ENCODE measurements at places on chromosomes 11 and 22.

DNA sequence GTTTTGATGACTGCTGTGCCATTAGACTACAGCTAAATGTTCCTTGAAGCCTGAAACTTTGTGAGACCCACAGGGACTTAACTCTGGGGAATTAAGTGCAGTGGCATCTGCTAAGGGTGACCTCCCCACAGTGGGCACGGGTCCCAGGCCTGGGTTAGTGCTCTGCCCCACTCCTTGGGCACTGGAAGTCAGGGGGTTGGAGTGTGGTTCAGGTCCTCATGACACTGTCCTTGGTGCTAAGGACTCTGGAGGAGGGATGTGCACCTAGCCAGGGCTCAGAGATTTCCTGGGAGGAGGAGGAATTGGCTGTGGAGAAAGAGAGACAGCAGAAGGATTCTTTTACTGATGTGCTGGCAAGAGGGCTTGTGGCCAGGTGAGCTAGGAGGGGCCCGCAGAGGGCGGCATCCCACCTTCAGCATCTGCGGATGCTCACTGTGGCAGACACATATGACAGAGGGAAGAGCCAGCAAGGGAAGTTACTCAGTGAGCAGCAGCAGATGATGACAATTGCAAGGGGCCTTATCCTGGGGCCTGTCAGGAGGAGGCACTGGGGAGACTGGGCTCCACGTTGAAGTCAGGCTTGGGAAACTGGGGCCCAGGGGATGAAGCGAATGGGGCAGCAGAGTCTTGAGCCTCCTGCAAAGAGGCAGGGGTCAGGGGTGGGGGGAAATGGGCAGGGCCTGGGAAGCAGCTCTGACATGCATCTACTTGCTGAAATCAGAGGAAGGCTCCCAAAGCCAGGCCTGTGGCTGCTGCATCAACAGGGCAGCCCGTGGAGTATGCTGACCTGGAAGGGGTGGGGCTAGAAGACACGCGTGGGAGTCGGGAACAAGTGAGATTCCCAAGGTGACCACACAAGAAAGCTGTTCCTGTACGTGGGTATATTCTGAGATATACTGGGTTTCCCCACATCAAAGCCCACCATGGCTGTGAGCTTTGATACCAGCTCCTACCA lies 144.0 kb downstream of the MPPED1 start:
- no peak for DNase-seq

GRCh38 chr22:23764899-23765881 lies 2.4 kb downstream of the C22orf15 start:
- DNase-seq: no peak

DNA sequence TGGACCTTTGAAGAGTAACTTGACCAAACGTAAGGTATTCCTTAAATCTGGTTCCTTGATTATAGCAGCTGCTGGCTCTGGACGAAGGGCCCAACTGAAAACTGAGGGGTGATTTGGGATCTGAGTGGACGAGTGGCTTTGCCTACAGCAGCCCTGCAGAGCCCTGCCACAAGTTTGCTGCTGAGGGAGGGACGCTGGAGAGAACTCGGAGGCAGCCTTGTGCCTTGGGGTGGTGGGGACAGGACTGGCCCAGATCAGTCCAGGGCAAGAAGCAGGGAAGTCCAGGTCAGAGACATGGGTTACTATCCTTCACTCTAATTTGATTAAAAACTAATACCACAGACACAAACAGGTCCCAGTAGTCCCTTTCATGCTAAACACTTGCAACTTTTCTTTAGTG lies 89.6 kb upstream of the PITPNB start:
- DNase-seq: no peak

DNA sequence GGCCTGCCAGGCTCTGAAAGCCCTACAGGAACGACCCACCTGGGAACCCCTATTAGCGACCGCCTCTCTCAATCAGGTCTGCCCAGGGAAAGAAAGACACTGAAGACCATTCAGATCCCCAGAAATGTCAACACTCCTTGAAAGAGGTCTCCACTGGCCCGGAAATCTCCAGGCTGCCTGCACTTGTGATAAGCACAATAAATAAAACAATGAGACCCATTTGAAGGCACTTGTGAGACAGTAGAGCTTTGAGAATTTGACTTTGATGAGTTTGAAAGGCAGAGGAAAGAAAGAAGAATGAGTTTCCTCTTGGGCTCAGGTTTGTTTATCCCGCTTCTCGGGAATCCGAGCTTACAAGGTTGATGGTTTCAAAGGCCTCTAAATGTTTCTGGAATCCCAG lies 416.3 kb downstream of the BUD13 start:
- DNase-seq: no peak

DNA sequence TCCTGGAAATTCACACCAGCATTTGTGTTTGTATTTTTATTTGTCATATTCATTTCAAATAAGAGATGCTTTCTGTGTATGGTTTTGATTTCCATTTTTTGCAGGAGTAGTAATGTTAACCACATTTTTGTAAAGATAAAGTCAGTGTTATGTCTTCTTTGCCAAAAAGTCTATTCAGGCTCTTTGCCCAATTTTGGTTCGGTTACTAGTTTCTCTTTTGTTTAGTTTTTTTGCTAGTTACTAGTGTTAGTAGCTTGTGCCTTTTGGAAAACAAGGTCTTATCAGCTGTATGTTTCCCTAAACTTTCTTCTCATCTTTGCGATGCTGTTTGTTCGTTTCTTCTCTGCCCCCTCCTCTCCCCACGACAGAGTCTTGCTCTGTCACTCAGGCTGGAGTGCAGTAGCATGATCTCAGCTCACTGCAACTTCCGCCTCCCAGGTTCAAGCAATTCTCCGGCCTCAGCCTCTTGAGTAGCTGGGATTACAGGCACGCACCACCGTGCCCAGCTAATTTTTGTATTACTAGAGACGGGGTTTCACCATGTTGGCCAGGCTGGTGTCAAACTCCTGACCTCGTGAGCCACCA lies 112.3 kb upstream of the GRK3 start:
- DNase-seq: no peak

Measured in activated CD4-positive, alpha-beta T cell treated with anti-CD3 and anti-CD28 coated beads, Interleukin-2, amount 50 U/mL, for 24 hours (primary cell).